ENCODE measurements at places on chromosomes 2 and 18.

GRCh38 chr2:64937687-64938491, 51.3 kb upstream of the SLC1A4 start:
- DNase-seq, result no peak

DNA sequence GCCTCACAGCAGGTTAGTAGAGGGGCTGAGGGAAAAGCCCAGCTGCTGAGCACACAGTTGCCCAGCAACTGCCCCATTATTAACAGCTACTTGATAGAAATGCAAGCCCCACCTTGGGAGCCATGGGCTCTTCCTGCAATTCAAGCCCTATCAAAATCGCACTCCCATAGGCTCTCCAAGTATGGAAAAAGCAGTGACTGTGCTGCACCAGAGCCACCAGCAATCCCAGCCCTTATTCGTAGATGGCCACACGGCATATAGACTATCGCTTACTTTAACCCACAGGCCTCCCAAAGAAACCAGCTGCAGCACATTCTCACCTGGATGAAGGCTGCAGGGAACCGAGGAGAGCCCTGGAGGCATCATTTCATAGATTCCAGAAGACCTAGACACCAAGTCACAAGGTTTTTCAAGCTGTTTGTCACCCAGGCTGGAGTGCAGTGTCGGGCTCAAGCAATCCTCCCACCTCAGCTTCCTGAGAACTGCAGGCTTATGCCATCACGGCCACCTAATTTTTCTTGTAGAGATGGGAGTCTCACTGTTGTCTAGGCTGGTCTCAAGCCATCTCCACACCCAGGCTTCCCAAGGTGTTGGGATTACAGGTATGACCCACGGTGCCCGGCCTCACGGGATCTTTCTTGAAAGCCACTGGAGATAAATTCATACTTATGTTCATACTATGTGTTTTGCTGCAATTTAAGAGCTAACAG, 11.3 kb downstream of the NCL start:
- no peak for DNase-seq

DNA sequence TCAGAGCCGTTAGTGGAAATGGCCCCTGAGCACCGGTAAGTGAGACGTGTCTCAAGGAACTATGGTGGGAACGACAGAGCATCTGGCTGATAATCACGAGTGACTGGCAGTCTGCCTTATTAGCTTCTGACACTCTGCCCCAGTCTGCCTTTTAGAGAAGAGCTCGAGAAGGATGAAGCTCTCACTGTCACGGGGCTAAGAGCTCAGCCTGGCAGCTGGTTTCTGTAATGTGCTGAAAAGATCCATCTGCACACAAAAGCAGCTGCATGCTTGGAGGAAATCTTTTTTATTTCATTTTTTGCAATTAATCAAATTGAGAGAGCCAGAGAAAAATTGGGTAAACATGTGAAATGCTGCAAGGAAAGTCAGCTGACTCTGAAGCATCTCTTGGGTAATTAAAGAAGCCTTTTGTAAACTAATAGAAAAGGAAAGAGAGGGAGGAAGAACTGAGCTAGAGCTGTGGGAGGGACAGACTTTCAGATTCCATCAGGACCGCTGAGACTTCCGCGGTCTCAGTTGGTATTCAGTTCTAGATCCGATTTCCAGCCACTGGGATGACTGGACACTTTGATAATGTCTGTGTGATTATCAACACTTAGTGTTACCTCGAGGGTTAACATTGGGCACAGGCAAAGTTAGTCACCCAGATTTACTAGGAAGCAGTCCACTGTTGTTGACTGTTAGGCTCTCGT, 24.4 kb downstream of the MBP start:
- no peak for DNase-seq

DNA sequence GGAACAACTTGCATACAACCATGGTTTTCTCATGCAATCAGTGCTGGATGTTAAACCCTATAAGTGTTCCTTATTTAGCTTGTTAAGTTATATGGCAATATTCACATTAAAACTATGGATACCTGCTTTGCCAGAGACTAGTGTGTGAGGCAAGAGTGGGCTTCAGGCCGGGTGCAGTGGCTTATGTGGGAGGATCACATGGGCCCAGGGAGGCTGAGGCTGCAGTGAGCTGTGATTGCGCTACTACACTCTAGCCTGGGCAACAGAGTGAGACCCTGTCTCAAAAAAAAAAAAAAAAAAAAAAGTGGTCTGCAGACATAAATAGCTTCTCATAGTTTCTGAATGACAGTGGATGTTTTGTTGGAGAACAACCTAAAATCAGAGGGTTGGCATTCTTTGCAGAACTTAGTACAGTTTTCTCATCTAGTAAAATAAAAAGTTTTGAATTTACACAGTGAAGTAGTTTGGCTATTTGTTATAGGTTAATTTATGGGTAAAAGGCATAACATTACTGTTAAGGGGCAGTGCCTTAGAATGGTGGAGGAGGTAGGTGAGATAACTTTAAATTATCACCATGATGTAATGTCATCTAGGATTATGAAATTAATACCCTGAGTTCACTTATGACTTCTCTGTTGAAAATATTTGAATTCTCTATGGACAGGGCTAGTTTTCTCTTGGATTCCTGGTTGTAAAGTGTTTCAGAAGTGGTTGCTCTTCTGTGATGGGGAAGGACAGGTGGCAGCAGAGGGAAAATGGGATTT, 5.3 kb downstream of the CERS6 start:
- DNase-seq, result no peak

- DNase-seq, result no peak
These were observed 304.0 kb downstream of the ALK start for GRCh38 chr2:29617351-29617750.

DNA sequence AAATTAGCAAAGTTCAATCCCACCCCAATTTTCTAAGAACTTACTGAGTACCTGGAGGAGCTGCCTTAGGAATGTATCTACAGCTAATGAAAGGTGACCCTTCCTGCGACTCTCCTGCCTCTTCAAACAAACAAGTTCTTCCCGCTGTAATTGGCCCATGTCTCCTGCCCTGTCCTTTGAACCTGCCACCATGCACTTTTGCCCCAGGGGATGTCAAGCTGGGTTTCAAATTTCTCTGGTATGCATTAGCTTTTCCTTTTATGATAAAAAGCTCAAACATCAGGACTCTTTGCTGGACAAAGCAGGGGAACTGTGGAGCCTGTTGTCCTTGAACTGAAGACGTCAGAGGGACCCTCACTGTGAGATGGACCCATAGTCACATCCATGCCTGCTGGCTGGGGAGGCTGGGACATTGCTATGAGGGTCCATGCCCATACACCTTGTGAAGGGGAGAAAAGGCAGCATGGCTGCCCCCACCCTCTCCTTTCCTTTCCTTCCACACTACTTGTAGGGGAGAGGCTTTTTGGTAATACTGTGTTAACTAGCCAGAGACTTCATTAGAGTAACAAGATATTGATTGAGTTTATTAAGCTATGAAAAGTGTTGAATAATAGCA, 210.7 kb upstream of the COPS8 start:
- DNase-seq, result no peak

DNA sequence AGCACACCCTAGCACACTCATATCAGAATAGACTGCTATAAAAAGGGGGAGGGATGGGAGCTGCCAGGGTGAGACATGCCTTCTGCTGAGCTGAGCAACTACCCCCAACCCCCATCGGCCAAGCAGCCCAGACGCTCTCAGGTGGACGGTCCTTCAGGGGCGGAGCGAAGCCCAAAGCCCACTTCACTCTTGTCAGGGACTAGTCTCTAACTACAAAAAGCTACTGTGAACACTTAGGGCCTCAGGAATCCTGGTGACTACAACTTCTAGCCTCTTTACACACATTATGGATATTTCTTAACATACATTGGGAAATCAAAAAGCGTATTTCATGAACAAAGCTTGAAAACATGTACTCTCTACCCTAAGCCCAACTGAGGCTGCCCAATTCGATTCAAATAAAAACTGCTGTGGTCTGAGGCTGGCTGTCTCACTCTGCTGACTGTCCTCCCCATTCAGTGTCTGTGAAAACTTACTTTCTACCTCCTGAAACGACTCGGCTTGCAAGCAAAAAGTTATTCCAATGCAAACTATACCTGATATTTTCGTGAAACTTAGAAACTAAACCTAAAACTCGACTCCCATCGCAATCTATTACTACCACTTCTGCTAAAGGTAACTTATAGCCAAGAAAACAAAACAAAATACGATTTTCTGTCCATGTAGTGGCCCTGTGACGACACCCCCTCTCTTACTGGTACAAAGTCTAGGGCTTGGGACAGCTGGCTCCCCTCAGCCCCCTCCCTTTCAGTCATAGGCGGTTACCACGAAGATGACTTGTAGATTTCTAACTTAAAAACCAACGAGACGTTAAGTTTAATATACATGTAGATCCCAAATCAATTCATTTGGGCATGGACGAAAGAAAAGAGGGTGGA, 1.2 kb downstream of the SERTAD2 start:
- DNase-seq, result no peak

GRCh38 chr18:76604935-76605240, 109.8 kb upstream of the ZNF516 start:
- no peak for DNase-seq

- DNase-seq, result no peak
These were observed 129.2 kb downstream of the ETAA1 start for GRCh38 chr2:67526283-67526682.

DNA sequence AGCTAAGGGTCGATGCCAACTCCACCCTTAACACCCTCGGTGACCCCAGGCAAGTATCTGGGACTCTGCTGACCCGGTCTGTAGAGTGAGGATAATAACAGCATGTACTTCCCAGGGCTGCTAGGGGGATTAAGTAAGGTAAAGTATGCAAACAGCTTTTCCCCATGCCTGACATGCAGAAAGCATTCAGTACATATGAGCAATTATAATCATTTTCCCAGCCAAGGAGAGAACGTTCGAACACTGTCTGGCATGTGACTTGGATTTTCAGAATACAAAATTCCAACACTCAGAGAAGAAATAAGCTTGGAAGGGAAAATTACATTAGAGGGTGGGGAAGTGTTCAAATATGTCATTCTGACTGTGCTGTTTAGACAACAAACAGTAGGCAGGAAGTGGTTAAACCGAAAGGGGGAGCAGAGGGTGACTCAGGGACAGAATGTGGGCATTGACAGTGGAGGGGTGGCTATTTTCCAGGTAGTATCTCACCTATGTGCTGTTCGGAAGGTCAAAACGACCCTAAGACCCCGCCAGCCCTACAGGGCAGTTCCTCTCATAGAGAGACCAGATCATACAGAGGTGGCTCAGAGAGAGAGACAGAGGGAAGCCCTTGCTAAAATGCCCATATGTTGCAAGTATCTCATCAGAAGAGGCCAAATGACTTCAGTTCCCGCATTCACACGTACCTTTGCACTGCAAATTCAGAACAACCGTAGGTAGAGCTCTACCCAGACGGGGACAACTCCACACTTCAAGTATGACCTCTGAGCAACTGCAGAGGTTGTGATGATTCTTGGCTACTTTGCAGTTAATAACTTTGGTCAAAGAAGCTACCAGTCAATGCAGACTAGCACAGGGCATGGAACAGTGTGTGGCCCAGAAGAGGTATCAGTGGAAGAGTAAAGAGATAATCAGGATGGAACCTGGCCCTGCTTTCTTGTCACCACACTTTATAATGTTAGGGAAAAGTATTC, 14.8 kb downstream of the ASPRV1 start:
- no peak for DNase-seq

DNA sequence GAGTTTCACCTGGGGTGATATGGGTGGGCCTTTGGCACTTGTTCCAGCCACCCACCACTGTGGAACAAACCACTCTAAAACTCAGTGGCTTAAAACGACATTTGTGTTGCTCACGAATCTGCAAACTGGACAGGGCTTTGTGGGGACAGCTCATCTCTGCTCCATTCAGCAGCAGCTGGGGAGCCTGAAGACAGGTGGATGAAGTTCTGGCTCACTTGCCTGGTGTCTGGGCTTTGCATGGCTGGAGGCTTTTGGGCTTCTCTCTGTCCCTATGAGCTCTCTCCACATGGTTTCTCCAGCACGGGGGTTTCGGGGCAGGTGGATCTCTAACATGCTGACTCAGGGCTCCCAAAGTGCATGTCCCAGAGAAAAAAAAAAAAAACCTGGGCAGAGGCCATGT, 93.0 kb upstream of the GLI2 start:
- no peak for DNase-seq

- DNase-seq, result no peak
These were observed 68.9 kb upstream of the BOD1L2 start for GRCh38 chr18:57077786-57078552.

DNA sequence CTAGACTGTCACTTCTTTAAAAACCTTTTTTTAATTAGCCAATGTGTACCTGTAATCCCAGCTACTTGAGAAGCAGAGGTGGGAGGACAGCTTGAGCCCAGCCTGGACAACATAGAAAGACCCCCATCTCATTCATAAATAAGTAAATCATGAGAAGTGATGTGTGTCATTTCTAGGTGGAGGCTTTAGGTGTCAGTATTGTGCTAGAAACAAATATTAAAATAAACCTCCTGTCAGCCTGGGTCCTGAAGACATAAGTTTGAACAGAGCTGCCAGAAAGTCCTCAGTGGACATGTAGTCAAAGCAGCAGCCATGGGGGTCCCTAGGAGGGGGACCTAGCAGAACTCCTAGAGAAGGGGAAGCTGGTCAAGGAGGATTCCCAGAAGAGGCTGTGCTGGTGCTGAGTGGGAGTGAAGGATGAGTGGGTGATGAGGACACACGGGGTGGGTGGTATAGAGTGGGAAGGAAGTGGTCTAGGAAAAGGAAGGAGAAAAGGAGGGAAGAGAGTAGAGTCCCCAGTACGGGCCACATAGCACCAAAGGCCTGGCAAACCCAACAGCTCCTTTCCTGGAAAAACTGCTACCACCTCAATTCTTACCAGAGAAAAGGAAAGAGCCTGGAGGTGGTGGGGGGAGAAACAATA, 316.6 kb upstream of the NCKAP5 start:
- no peak for DNase-seq

GRCh38 chr2:159050426-159050825, 82.0 kb downstream of the TANC1 start:
- DNase-seq, result no peak

GRCh38 chr2:113888641-113889470, 1.0 kb upstream of the ACTR3 start:
- no peak for DNase-seq

DNA sequence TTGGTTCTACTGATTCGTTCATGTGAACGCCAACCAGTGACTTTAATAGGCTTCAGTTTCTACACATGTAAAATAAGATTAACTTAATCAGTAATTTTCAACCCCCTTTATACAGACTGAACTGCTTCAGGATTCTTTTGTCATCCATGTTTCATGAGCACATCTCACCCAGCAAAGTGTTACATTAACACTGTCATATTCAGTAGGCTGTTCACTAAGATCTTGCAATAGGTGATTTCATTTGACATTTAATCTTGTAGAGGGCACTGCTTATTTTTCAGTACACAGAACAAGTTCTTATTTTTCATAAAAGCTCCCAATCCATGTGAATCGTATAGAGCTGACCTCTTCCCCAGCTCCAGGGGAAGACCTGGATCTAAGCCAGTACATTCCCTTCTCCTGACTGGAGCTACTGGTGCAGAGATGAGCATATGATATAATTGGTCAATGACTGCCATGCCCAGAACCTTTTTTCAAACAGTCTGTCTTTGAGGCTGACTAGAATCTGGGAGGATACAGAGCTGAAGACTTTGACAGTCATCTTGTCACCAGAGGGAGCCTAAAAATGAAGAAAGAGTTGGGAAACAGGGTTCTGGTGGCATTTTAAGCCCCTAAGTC, 72.2 kb upstream of the CHRNA1 start:
- DNase-seq, result no peak

GRCh38 chr2:136118819-136119716, 1.1 kb upstream of the CXCR4 start:
- DNase-seq, result peak; percentile 24

Measured in amygdala (tissue), 56 donors.